ENCODE measurements at places on chromosomes 6 and 20. TPM values are rescaled to one million over a fixed set of nuclear protein-coding genes. Genes with fewer than 3 reads are reported as not detected.

Gene CST3
- total RNA-seq: 713 TPM

Gene PLA2G7
- total RNA-seq: not detected

Gene SYNGAP1
- 16.8 TPM for total RNA-seq

Gene CALHM4
- total RNA-seq: not detected

Gene KCNK5
- total RNA-seq: 2.9 TPM

- peak; percentile 83 for DNase-seq
Measured at GRCh38 chr20:51631011-51631950, 88.8 kb upstream of the NFATC2 start.

DNA sequence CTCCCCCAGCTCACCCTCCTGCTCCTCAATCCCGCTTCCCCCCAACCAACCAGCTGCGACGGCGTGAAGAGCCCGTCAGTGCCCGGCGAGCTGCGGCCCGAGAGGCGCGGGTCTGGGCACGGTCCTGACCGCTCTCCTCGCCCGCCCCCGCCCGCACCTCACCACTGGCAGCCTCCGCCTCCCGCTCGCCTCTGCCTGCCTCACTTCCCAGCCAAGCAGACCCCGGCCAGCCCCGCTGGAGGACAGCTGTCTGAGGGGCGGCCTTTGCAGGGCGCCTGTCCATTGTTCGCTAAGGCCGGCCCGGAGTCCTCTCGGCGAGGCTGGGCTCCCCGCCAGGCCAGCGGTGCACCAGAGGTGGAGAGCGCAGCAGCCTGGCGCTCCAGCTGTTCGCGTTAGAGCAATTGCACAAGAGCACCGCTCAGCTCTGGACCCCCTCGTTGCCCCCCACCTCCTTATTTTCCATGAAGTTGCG is 1.3 kb downstream of the SOBP start:
- peak; percentile 65 for DNase-seq

DNA sequence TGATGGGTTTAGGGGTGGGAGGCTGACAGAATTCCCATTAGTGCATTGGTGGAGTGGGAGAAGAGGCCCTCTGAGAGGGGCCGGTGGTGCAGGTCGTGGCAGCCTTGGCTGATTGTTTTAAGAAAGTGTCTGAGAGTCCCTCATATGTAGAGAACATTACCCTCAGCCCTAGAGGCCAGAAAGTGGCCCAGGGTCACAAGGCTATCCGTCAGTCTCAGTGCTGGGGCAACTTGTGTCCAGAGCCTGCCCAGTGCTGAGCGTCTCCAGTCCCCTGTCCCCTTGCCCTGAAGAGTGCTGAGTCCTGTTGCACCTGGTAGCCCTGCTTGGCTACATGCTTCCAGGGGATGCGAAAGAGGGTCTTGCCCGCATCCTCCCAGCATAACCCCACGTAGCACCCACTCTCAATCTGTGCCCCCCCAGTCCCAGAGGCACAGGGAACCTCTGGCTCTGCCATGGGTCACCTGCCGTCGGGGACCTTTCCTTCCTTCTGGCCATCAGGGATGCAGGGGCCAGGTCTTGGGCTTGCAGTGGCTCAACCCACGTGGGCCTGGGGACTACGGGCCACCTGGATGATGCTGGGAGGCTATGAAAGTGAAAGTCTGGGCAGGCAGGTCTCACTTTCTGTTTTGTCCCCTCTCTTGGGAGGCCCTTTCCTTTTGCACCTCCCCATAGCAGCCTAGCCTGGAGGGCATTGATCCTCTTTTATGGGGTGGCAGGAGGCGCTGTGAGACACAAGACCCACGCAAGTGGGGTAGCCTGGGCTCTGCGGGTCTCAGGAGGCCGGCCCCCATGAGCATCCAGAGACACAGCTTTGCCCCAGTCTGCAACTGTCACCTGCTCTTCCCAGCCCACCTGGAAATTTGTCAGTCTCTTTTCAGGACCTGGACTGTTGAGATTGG is 12.2 kb downstream of the DUSP15 start:
- DNase-seq: no peak

DNA sequence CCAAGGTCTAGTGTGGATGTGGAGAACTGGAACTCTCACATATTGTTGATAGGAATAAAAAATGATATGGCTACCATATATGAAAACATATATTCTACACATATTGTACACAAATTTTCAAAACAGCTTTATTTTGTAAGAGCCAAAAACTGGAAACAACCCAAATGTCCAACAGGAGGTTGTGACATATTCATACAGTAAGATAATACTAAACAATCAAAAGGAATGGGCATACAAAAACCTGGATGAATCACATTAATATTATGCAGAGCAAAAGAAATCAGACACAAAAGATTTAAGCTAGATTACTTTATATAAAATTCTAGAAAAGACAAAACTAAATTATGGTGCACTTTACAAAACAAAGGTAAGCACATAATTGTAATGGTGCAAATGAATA is 223.9 kb downstream of the SIM1 start:
- no peak for DNase-seq

DNA sequence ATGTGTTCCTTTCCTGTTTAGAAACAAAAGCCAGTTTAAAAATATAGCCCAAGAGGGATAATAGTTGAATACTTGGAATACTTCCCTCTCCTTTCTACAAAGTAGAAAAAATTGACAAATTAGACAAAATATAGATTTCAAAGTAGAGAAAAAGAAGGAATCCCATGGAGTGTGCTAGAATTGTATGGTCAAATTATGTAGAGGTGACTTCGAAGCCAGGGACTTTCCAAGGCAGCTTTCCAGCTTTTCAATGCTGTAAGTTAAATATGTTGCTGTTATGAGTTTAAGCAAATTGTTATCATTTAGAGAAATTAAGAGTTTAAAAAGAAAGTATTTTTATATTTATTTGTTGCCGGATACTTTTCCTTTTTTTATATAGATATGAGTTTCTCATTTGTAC is 415.5 kb upstream of the OPRM1 start:
- DNase-seq: no peak

DNA sequence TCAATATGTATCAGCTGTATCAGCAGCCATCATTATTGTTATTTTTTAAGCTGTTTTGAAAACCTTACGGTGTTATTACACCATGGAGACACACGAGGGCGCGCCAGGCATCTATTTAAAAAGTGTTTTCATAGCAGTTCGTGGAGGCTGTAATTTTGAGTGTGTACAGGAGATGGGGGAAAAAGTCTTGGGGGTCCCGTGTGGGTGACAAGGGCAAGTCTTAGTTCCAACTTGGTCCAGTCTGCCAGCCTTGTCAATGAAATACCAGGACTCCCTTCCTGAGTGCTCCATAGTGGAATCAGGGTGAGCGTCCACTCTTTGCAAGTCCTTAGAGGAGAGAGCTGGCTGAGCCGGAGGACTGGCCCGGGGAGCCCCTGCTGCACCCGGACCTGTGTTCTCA is 43.3 kb downstream of the SLC2A10 start:
- DNase-seq: peak; percentile 45

DNA sequence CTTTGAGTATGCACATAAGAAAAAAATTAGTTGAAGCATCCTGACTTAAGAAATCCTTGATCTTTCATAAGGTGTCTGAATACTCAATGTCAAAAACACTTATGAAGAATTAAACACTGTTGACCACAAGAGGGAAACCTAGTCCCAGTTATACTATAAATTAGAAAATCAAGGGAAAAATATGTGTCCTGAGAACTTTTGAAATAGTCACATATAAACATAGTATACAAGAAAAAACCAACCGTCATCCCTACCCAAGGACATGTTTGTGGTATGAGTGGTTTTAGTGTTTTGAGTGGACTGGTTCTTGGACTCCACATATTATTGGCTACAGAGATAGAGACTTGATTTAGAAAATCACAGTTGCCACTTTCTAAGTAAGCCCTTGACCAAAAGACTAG is 7.6 kb upstream of the HLA-DRA start:
- DNase-seq: no peak

GRCh38 chr6:142810952-142811514 is 133.9 kb downstream of the HIVEP2 start:
- DNase-seq: no peak

DNA sequence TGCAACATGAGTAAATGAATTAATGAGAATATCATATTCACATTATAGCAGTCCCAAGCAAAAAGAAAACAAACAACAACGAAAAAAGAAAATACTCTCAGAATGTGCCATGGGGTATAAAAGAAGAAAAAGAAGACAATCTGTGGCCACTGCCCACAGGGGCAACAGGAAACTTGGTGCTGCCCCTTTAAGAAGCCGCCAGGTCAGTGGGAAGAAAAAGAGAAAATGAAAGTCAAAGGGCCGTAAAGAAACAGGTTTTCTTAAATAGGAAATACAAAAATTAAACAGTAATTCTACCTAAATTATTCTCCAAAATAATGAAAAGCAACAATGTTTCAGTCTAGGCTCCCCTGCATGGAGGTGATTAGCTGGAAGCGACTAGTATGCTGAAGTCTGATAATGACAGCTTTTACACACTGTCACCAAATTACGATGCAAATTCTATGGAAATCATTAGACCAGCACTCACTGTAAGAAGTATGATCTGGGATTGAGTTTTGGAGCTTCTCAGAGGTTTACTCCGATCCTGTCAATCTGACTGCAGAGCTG is 23.6 kb downstream of the GMDS start:
- no peak for DNase-seq

DNA sequence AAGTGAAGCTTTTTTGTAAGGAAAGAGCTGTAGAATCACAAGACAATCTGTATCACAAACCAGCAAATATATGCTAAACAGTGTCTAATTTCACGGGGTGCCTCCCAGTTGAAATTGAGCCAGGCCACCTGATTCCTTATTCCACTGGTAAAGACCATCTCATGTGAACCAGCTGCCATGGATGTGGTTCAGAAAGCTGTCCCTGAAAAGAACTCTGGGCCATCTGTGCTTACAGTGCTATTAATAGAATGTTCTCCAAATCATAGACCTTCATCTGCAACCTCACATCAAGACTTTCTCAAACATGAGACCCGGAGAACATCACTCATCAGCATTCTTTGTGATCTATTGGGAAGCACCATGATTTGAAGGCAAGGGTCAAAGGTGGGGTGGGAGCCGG is 89.7 kb downstream of the FBXO5 start:
- no peak for DNase-seq

Data from uterus (tissue), 4 donors.